ENCODE measurements at places on chromosomes 1 and 21. TPM values are rescaled to one million over a fixed set of nuclear protein-coding genes. Genes with fewer than 3 reads are reported as not detected.

The CD1D gene
- 6.4 TPM for polyA plus RNA-seq

The RYR2 gene
- 2.1 TPM for polyA plus RNA-seq

The HAO2 gene
- 82.4 TPM for polyA plus RNA-seq

The LCA5L gene
- polyA plus RNA-seq = 7.4 TPM
